AG04449 (cell line): ENCODE measurements at places on chromosomes 6 and 20.
A peak's percentile ranks its signal among the peaks of the same experiment; 100 is the strongest.

DNA sequence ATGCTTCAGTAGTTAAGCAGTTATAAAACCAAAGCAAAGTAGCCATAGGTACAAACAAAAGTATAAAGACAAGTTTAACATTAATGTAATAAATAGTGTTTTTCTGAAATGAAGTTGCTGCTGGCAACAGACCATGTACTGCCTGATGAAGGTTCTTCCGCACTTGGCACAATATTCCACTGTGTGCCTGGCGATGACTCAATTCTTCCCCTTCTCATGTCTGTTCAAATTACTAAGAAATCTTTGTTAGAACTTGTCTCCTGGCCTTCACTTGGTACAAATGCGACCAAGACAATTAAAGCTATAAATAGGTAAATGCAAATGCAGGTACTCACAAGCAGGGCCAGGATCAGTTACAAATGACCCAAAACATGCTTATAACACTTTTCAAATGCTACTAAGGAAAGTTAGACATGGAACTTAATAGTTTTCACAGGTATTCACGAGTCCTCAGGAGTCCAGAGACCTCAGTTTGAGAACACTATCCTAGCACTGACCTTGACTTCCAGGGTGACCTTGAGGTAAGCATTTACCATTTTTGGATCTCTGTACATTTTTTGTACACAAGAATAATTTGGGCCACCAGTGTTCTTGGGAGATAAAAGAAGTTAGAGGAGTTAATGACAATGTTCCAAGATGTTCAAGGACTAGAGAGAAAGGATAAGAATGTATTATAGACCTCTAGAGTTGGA is 8.1 kb upstream of the DDR1 start:
- DNase-seq, result no peak

- DNase-seq, result no peak
These were observed 1.3 kb downstream of the BLCAP start for GRCh38 chr20:37526238-37526838.

DNA sequence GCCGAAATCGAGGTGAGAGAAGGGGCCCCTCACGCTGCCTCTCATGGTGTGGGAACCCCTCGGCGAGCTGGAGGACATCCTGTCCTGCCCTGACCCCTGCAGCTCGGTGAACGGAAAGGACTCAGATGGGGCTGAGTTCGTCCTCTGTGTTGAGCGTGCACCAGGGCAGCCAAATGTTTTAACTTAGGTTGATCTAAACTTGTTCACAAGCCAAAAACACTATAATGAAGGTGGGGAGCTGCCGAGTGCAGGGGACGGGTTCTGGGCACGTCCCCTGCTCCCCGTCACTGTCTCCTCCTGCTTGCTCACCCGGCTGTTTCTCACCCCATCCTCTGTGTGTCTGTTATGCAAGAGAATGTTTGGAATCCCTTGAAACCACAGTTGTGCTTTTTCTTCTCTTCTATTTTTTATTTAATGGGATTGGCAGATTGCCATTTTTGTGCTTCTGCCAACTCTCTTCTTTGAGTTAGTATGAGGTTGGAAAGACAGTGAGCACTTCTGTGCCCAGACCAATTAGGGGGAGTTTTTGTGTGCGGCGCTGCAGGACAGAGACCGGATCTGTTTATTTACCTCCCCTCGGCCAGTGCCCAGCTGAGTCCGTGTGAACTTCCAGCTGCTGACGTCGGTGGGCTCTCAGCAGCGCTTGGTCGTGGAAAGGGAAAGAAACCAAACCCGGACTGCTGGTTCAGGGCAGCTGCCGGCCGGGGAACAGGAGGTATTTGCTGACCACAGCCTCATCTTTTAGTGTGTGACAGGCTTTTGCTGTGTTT is 158.1 kb downstream of the DTNBP1 start:
- peak; percentile 93 for DNase-seq

GRCh38 chr6:101181006-101181405 is 212.5 kb upstream of the GRIK2 start:
- DNase-seq, result no peak

DNA sequence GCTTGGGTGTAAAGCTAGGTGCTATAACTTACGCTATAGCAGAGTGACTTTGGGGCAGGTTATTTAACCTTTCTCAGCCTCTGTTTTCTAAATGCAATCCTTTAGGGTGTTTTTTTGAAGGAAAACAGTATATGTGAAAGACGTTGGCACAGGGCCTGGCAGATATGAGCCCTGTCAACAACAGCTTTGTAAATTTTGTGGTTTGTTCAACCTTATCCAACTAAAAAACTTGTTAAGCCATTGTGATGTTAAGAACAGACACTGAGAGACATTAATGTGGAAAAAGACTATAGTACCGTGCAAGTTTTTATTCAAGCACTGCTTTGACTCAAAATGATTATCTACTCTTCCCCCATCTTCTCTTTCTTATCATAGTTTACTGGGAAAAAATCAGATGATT is 8.2 kb downstream of the HECA start:
- DNase-seq, result no peak

DNA sequence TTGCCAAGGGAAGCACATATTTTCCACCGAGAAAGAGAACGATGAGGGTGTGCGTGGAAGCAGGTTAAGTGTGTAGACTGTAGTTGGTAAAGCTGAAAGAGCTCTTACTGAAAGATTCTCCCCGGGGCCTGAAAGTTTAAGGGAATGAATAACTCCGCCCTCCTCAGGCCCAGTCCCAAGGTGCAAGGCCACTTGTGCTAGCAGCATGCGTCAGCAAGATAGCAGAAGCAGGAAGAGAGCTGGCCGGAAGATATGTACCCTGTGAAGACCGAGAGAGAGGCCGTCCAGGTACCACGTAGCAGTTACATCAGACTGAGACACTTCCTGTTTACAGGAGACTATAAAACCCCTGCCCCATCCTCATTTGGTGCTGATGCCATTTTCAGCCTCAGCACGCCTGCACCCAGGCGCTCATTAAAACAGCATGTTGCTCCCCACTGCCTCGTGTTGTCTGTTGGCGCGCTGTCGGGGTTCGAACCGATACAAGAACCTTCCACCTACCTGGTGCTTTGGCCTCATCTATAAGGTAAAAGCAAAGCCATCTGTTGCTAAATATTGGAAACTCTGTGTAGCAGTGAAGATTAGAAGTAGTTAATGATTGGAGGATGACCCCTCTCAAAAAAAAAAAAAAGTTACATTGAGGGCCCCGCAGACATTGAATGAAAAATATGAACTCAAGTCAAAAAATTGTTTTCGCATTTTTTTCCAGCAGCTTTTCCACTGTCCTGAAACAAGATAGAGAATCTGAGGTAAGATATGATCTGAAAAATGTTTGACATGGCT is 18.6 kb upstream of the FAM135A start:
- no peak for DNase-seq

GRCh38 chr20:58926802-58927489 is 54.1 kb upstream of the NELFCD start:
- no peak for DNase-seq
